ENCODE measurements at places on chromosomes 4 and X.

- no peak for DNase-seq
These were observed 289.8 kb downstream of the ARHGAP10 start for GRCh38 chr4:148021686-148022085.

DNA sequence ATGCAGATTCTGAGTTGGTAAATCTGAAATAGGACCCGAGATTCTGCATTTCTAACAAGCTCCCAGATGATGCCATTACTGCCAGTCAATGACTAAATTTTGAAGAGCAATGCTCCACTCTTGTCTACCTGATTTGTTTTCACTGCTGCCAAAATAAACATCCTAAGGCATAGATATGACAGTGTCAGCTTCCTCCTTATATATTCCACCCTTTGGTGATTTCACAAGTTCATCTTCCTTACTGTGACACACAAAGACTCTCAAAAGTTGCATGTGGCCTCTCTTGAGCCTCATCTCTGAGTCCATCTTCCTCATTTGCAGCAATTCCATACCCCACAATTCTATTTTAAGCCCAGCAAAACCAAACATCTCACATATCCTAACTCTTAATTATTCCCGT, 110.9 kb downstream of the FBXW7 start:
- DNase-seq, result no peak

- DNase-seq, result no peak
These were observed 160.4 kb downstream of the CPEB2 start for GRCh38 chr4:15162465-15163283.

- no peak for DNase-seq
These were observed 7.6 kb upstream of the PCDH19 start for GRCh38 chrX:100417681-100418080.

DNA sequence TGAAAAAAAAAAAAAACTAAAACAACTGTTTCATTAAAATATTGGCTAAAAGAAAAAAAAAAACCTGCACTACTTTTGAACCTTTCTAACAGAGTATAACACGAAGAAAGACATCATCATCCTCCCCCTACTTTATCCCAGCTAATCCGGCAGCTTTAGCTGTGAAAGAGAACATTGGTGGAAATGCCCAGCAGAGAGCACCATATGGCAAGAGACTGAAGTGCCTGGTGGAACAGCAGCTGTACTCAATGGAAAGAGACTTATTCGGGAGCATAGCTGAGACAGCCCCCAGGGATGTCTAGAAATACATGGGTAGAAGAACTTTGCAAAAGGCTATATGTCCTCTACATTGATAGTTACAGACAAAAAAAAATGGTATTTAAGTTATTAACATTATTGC, 30.3 kb downstream of the STPG2 start:
- DNase-seq, result no peak

DNA sequence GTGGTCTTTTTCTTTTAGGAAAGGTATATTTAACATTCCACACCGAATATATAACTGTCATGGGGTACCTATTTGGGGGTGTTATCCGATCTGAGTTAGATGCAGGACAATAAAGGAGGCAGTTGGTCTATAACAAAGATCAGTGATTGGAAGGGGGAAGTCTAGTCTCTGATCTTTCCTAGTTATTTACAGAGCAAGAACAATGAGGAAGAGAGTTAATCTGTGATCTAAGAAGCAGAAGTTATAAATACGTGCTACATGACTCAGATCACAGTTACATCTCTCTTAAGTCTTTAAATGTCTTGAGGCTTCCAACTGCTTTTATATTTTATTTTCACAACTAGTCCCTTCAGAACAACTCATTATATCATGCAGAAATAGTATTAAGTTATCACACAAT, 33.2 kb upstream of the ARMCX4 start:
- DNase-seq, result no peak

GRCh38 chr4:184957446-184958115, 60.7 kb upstream of the HELT start:
- DNase-seq, result no peak

- no peak for DNase-seq
These were observed 949.0 kb downstream of the C4orf33 start for GRCh38 chr4:130044788-130045531.

DNA sequence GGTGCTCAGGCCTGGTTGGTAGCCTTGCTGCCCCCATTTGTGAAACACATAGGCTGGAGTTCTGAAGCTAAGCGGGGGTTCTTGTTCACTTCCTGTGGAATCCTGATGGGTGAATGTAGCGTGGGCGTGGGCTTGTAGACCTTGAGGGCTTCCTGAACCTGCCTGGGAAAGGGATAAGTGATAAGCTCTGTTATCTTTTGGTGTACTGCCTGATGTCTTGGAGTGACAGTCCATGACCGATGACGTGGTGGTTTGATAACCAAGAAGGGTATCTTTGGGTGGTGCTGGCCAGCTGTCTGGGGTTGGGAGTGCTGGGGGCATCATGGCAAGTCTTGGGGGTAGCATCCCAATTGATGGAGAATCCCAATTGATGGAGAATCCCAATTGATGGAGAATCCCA, 17.5 kb upstream of the WDR1 start:
- DNase-seq, result no peak

- DNase-seq, result no peak
These were observed 111.2 kb downstream of the CEP44 start for GRCh38 chr4:174394915-174395314.

DNA sequence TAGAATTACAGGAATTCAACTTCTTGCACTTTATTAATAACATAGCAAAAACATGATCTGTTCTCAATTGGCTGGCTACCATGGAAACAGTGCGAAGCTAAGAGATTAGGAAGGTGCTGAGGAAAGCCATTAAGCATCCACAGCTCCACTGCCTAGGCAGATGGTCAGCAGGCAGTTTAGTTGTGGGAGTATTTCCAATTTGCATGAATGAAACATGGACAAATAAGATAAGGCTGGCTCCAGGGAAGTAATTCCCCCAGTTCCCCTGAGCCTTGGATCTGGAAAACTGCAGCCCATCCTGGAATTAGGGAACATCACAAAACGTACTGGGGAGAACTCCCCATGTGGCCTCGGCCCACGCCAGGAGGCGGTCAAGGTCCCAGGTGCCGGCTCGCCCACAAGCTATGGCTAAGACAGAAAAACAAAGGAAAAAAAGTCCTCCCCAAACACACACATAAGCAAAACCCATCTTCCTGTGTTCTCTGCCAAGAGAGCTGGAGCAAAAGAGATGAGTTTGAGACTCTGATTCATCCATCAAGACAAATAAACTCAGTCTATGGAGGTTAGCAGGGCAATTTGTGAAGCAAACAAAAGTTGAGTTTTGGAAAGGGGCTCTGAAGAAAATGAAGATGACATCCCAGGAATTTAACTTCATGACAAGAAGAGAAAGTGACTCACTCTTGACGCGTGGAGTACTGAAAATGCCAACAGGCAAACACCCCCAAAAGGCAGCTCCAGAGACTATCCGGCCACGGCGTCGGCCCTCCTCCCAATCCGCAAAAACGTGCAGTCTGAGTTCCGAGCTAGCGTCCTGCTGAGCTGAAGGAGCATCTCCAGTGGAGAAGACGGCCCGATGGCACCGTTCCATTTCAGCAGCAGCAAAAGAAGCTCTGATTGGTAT, 45.1 kb downstream of the IGFBP7 start:
- DNase-seq, result no peak
